Adrenal gland (tissue), 19 donors: ENCODE measurements at places on chromosomes 12 and 14.

GRCh38 chr14:91315844-91316267, 71.4 kb upstream of the GPR68 start:
- DNase-seq = no peak

DNA sequence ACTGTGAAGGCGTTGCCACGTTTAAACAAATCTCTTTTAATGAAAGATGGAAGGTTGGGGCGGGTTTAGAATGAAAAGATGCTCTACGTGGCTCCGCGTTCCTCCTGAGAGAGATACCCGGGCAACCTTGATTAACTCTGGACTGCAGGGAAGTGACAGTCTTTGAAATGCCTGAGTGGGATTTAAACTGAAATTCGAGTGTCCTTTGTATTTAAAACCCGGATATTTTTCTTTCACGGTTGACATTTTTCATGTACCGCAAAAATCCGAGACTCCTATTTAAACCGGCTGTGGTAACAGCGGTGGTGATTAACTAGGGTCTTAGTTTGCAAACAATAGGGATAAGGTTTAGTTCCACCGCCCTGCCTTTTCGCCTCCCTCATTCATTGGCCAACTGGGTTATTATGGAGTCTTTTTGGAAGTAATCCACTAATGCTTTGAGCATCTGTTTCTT, 707 bp downstream of the G2E3 start:
- no peak for DNase-seq

DNA sequence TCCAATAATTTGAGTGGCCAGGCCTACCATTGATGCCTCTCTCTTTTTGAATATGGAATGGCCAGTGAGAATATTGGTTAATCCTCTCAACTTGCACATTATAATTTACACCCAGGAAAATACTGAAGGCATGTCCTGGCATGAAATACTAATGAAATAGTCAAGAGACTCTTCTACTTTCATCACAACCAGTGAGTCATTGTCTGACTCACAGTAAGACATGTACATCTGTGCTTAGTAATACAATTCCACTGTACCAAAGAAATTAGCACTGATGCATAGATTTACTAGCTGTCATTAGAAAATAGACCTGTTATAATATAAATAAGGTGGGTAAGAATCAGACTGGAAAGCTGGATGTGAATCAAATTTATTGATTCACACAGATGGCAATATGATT, 31.6 kb downstream of the KCNC2 start:
- no peak for DNase-seq

- no peak for DNase-seq
These were observed 77.7 kb upstream of the TRAF3 start for GRCh38 chr14:102699416-102700110.

DNA sequence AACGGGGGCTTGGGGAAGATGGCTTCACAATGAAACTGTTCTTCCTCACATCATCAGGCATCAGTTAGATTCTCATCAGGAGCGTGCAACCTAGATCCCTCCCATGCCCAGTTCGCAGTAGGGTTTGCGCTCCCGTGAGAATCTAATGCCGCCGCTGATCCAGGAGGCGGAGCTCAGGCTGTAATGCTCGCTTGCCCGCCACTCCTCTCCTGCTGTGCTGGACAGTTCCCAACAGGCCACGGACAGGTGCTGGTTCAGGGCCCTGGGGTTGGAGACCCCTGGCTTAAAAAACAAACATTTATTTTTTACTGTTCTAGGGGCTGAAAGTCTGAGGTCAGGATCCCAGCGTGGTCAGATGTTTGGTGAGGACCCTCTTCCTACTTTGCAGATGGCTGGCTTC, 180.5 kb downstream of the FBXL14 start:
- DNase-seq = no peak

GRCh38 chr12:62207248-62207647, 53.0 kb upstream of the USP15 start:
- DNase-seq = no peak

GRCh38 chr14:61526405-61527312, 168.7 kb upstream of the HIF1A start:
- DNase-seq = peak; percentile 91

GRCh38 chr12:20572451-20572850, 122.7 kb upstream of the SLCO1C1 start:
- no peak for DNase-seq

- DNase-seq = peak; percentile 68
These were observed 966 bp downstream of the SINHCAF start for GRCh38 chr12:31324845-31325523.

DNA sequence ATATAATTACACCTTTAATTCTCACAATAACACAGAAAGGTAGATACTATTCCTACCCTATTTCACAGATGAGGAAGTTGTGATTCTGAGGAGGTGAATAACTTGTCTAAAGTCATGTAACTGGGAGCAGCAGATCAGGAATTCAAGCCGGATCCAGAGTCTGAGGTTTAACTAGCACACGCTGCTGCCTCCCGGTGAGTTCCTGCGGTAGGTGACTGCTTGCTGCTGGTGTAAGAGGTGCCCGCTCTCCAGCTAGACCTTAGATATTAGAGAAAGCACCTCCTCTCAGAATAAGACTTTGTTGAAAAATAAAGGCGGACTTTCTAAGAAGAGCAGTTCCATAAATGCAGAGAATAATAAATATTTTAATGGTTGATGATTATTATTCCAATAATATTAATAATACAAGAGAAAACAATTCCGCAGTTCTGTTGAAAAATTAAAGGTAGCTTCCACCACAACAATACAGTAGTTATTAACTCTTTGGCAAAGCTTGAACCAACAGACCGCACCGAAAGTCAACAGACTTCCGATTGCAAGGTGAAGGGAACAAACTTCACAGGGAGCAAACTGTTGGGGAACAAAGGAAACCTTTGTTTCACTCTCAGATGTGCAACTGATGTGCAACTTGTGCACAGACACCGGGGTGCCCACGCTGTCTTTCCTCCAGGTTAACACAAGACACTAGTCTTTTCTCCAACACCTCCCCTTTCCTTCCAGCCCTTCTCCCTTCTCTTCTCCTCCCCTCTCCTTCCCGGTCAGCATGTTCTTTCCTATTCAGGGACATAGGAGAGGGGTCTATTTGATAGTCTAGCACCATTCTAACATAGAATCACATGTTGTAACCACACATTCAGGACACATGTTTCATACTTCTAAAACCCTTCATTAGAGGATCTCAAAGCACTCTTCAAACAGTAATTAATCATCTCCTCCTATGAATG, 73.2 kb upstream of the EGLN3 start:
- DNase-seq = no peak

- DNase-seq = peak; percentile 90
These were observed 630 bp downstream of the FOS start for GRCh38 chr14:75279153-75279762.

DNA sequence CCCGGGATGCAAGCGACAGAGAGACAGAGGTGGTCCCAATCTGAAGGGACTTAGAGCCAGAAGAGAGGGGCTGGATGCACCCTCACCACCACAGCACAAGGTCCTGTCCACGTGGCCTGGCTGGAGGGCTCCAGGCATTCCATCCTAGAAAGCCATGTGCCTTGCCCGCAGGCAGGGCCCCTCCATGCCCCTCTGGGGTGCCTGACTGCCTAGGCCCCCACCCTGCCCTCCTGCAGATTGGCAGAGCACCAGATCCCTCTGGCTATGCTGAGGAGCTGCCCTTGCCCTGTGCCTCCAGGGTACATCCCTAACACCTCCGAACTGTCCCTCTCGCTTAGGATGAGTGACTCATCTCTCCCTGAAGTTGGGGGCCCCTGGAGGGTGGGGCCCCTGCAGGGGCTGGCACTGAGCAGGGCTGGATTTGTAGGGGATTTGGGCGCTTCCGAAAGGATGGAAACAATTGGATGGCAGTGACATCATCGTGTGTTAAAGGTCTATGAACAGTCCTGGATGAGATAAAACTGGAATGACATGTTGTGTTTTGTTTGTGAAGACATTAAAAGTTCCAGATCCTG, 50.9 kb downstream of the CHGA start:
- no peak for DNase-seq

GRCh38 chr14:34782031-34782430, 67.6 kb upstream of the CFL2 start:
- no peak for DNase-seq

- no peak for DNase-seq
These were observed 52.6 kb downstream of the ZNF664 start for GRCh38 chr12:124025661-124026060.

DNA sequence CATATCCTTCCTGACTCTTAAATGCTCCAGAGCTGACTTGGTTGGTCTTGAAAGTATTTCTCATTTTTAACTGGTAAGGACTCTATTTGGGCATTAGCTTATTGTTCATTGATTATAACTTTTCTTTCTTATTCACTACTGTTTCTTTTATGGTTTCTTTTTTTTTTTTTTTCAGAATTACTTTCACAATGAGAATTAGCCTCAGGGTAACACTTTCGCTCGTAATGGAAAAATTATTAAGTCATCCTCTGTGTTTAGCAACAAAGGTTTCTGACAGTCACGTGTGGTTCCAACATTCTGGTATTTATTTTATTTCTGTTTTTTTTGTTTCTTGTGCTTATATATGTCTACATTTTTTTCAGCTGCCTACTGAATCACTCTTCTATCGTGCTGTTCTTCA, 80.0 kb downstream of the METTL25 start:
- DNase-seq = no peak

DNA sequence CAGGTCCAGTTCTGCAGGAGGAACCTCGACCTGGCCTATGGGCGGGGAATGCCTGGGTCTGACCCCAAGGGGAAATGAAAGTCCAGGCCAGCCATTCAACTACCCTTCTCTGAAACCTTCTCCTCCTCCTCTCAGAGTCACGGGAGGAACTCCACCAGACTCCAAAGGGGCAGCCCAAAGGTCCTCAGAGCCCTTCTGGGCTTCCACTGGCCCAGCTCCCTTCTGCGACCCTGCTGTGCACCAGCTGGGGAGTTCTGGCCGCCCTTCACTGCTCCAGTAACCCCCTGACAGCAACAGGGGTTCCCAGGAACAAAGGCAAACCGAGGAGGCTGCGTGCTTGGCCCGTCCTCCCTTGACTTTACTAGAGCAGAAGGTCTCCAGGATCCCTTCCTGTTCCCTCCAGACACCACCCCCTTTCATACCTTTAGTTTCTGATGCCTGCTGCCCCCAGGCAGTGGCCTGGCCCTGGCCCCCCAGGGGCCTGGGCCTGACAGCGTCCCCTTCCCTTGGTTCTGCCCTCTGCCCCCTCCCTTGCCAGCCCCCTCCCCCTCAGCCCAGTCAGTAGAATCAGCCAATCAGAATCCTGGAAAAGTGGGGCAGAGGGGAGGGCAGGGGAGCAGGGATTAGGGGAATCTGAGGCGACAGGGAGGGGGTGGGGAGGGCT, 850 bp upstream of the ZNF385A start:
- DNase-seq = peak; percentile 30

GRCh38 chr14:95434121-95434520, 82.3 kb downstream of the SYNE3 start:
- DNase-seq = no peak

- DNase-seq = no peak
These were observed 432.6 kb downstream of the PCNX1 start for GRCh38 chr14:71339650-71340415.

- DNase-seq = no peak
These were observed 14.6 kb upstream of the EIF5 start for GRCh38 chr14:103319422-103319821.

DNA sequence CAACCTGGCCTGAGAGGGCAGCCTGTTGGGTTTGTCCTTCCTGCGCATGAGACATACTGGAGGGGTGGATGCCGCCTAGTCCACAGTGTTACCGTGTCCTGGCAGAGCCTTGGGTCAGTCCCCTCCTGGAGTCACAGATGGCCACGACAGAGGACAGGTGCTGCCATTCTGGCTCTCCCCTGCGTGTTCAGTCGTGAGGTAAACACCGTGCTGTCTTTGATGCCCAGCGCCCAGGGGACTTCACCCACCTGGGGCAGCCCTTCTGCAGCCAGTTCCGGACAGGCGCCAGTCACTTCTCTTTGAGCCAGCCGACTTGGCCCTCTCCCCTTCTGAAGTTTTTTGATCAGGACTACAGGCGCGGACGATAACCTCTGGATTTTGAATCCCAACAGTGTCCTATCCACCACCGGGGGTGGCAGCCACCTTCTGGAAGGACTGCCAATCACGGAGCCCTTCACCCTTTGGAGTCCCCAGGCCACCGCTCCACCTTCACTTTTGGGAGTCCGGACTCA, 933.0 kb downstream of the DIO2 start:
- no peak for DNase-seq

- no peak for DNase-seq
These were observed 104.1 kb downstream of the SLC35F4 start for GRCh38 chr14:57761800-57762199.

- DNase-seq = no peak
These were observed 10.4 kb downstream of the HOXC5 start for GRCh38 chr12:54042970-54043853.

- no peak for DNase-seq
These were observed 140.0 kb downstream of the PDE3A start for GRCh38 chr12:20508359-20508758.

DNA sequence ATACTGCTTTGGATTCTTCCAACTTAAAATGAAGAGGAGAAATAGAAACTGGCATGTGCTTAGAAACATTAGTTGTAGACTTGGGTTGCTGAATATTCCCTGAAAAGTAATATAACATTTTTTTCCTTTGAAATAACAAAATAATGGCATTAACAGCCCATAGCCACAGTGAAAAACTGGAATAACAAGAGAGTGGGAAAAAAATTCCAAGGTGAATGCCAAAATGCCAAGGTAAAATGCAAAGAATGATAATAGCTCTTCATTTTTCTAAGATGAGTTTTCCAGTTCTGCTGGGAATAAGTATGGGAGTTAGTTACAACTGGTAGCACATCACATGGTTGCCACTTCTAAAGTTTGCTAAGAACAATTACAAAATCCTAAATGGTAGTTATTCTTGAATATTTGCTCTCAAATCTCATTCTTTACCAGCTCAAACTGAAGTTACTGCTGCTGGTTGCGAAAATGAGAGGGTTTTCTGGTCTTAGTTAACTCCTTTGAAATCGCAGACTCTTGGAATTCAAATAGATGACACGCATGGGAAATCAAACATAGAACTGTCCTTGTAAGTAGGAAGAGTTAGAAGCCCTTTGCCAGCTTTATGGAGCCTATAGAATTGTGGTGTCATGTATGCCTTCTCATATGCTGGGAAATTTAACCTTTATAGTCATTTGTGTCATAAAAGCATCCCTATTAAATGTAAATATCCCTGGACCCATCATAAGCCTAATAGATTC, 165.0 kb upstream of the DCN start:
- DNase-seq = no peak

DNA sequence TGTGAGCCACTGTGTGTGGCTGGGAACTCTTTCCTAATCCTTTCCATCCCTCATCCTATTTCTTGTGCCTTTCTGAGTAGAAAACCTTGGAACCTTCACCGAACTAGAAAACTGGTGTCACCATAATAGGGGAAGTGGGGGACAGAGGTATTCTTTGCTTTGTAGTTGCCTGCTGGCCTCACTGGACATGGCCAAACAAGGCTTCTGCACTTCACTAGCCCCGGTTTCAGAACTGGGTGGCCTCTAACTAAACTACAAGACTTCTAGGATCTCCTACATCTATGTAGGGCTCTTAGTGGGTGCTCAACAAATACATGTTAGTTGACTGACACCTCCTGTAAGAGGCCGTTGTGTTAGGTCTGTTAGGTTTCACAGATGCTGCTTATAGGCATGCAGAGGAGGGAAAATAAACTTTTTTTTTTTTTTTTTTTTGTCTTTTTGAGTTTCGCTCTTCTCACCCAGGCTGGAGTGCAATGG, 597 bp upstream of the CIROP start:
- DNase-seq = no peak
